ENCODE measurements at places on chromosomes 1 and 21.
A peak's percentile ranks its signal among the peaks of the same experiment; 100 is the strongest.

DNA sequence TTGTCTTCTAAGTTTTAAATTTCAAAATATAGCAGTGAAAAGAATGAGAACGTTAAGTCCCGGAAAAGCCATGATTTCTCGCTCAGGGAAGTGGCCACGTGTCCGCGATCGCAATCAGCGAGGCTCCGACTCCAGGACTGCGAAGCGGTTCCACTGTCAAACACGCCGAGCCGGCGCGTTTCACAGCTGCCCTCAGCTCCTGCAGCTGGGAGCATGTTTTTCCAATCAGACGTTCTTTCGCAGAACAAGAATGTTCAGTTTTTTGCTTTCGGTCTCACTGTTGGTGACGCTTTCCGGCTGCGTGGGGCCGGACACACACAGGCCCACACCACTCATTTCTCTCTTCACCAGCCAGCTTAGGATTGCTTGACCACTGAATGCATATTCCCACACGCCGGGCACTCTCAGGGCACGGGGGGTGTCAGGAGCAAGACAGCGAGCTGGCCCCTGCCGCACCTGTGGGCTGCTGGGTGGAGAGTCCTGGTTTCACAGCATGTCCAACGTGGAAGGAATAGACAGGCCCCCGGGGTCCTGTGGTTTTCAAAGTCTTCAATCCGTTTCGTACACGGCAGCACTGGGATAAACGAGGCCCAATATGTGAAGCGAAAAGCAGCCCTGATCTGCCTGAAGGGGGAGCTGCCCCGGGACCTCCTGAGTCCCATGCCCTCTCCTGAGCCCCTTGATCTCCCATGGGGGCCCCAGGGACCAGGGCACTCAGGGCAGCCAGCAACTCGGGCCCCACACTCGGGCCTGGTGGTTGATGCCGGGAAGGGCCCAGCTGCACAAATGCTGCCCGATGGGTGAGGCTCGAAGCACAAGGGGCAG, 47.3 kb upstream of the COL18A1 start:
- no peak for DNase-seq

GRCh38 chr21:42997053-42997452, 22.7 kb downstream of the PKNOX1 start:
- no peak for DNase-seq

GRCh38 chr1:61754545-61754944, 12.3 kb downstream of the PATJ start:
- no peak for DNase-seq

- DNase-seq: no peak
Observed at GRCh38 chr1:114468710-114469468, 42.1 kb downstream of the TRIM33 start.

- DNase-seq: no peak
Observed at GRCh38 chr1:202234331-202235002, 40.9 kb downstream of the LGR6 start.

DNA sequence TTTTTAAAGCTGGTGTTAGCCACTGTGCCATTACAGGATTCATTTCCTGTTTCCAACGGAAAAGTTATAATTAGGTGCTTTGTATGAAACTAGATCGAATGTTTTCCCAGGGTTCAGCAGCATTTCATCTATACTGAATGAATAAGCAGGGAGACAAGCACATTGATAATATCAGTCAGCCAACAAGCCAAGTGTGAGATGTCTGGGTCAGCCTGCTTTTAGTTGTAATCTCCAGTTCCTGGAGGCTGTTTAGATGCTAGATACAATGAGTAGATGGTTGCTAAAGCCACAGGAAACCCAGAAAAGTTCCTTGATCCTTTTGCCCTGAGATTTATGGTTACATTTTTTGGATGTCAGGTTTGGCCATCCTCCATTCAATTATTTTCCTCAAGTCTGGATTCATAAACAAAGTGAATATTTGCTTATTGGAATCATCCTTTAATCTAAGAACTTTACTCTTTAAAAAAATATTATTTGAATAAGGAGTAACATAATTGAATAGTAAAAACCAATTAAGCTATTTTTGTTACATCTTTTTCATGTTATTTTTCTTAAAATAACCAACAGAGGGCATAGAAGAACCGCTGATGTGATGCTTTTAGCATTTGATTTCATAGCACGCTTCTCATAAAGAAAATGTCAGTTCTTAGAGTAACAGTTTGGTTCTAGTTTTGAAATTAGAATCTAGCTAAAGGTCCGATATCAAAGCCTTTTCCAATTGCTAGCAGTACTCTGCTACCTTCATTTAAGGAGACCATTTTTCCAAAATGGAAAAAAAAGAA, 76.6 kb downstream of the HSPA13 start:
- no peak for DNase-seq

- no peak for DNase-seq
Observed at GRCh38 chr1:184803180-184803492, 48.5 kb upstream of the EDEM3 start.

DNA sequence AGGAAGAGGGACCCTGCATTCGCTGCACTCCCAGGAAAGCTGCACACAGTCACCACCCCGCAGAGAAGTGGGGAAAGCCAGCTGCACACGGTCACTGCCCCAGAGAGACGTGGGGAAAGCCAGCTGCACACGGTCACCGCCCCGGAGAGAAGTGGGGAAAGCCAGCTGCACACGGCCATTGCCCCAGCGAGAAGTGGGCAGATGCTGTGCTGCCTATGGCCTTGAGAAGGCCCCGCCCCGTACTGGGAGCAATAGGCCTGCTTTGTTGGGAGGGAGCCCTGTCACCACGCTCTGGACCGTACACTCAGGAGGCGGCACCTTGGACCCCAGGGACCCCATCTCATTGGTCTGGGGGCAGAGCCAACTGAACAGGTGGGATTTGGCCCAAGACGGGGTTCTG, 4.3 kb upstream of the GPR153 start:
- no peak for DNase-seq

- peak; percentile 25 for DNase-seq
Observed at GRCh38 chr1:119611701-119612113, 36.4 kb downstream of the ZNF697 start.

DNA sequence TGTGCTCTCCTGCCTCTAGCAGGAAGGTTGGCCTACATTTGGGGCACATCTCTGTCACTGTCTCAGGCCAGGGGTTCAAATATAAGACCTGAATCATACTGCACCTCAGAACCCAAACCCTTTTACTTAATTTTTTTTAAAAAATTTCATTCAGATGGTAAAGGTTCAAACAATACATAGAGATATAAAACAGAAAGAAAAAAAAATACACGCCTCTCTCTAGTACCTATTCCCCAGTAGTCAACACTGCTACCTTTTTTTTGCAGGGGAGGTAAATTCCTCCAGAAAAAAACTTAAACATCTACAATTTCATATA, 32.9 kb downstream of the MAPKAPK2 start:
- no peak for DNase-seq

GRCh38 chr1:175737451-175737850, 5.9 kb downstream of the TNR start:
- no peak for DNase-seq

GRCh38 chr1:201563406-201563780, 24.5 kb downstream of the NAV1 start:
- DNase-seq: no peak

GRCh38 chr1:3651930-3652547, at the start of gene TP73:
TSS of gene TP73 (plus strand) at chr1:3652516. CDS start at chr1:3682366, 29,850 bp downstream.
- no peak for DNase-seq

- no peak for DNase-seq
Observed at GRCh38 chr1:27070390-27071048, 57.9 kb upstream of the TENT5B start.

- DNase-seq: no peak
Observed at GRCh38 chr1:196861429-196861828, 26.4 kb upstream of the CFHR4 start.

DNA sequence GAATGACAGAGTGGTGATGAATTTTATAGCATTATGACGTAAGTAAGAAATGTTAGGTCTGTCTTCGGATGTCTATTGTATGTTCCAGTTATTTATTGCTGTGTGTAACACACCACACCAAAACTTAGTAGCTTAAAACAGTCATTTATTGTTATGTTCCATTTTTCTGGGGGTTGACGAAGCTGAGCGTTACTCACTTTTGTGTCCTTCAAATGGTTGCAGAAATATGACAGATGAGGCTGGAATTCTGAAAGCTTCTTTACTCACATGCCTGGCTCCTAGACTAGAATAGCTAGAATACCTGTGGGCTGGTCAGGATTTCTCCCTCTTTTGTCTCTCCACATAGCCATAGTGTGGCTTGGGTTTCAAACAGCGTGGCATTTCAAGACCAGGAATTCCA, 62.1 kb upstream of the S1PR1 start:
- DNase-seq: no peak
